DMS 273 treated with DMSO at 0.1 percent for 48 hours (cell line): ENCODE measurements at places on chromosomes 12 and 14.

- DNase-seq = no peak
Observed at GRCh38 chr12:60345442-60345841, 749.6 kb downstream of the SLC16A7 start.

DNA sequence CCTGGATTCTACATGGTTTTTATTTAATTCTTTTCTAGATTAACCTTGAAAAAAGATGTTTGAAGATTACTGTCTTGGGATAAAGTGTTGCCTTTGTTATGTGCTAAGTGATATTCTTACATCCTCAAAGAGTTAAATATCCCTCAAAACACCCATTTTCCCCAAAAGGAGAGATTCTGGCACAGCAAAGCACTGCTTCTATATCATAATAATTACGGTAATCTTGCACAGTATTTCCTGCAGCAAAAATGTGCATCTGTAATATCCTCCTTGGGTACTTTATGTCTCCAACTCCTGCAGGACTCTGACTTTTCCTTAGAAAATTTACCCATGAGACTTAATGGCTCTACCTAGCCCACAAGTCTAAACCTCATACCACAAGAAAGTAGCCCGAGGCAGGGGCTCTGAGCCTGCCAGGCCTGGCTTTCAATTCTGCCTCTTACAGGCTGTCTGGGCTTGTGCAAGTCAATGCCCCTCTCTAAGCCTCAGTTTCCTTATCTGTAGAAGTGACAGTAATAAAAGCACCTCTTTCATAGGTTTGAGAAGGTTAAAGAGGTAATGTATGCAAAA lies 45.8 kb downstream of the SVOP start:
- DNase-seq = no peak

- DNase-seq = no peak
Observed at GRCh38 chr12:27105746-27106536, 23.6 kb upstream of the C12orf71 start.

- no peak for DNase-seq
Observed at GRCh38 chr14:99213101-99213500, 58.9 kb downstream of the BCL11B start.

DNA sequence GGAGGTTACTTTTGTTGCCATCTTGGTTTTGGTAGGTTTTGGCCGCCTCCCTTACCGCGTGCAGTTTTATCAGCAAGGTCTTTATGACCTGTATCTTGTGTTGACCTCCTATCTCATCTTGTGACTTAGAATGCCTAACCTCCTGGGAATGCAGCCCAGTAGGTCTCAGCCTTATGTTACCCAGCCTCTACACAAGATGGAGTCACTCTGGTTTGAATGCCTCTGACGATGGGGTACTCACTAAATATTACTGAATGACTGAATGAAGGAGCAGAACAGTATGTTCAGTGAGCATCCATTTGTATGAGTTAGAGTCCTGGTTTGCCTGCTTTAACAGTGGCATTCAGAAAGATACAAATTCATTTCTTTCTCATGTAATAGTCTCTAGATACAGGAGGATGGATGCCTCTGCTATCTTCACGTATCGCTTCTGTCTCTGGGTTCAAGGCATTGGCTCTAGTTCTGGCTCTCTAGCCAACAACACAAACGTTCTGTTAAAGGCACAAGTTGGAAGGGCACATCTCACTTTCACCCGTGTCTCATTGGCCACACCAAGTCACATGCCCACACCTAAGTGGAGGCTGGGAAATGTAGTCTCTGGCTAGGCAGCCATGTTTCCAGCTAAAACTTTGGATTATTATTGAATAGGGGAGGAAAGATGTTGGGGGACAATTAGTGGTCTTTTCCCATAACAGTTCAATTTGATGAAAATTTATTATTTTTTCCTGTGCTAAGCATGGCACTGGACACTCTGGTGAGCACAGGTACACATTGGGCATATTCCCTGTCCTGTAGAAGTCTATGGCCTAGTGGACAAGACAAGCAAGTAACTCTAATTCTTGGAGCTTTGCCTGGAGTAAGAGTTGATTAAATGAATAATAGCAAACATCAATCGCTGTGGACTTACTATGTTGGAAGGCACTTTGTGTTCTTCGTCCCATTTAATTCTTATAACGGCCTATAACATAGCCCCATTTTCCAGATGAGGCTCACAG lies 75.2 kb upstream of the RPH3A start:
- peak; percentile 16 for DNase-seq

GRCh38 chr12:54378796-54379397 lies 5.6 kb downstream of the ZNF385A start:
- no peak for DNase-seq

- no peak for DNase-seq
Observed at GRCh38 chr12:109706747-109707469, 6.7 kb upstream of the FAM222A start.

DNA sequence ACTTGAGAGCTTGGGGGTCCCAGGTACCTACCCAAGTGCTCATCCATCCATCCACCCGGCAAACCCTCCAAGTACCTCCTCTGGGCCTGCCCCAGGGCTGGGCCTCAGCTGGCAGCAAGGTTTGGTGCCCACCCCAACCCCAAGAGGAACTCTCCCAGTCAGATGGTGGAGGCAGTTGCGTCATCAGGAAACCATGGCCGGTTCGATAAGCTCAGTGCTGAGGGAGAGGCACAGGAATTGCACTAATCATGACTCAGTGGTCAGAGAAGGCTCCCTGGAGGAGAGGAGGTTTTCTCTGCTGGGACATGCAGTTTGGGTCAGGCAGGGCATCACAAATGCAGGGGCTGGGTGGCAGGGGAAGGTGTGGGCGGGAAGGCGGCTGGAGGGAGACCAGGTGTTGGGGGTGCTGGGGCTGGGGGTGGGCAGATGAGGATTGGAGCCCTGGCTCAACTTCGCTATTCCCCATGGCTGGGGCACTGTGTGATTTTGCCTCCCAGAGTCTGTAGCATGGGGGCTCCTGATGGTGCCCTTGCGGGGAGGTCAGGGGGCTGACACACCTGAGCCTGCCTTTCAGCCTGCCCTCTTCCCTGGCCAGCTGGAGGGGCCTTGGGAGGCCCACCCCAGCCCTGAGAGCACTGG lies 32.2 kb downstream of the SH2B3 start:
- no peak for DNase-seq

DNA sequence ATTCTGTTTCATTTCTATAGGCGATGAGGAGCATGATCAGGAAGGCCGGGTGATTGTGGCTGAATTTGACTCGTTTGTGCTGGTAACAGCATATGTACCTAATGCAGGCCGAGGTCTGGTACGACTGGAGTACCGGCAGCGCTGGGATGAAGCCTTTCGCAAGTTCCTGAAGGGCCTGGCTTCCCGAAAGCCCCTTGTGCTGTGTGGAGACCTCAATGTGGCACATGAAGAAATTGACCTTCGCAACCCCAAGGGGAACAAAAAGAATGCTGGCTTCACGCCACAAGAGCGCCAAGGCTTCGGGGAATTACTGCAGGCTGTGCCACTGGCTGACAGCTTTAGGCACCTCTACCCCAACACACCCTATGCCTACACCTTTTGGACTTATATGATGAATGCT lies 1.9 kb downstream of the APEX1 start:
- DNase-seq = no peak

- no peak for DNase-seq
Observed at GRCh38 chr12:115864396-115864795, 413.1 kb downstream of the MED13L start.
